ENCODE measurements at places on chromosomes 6 and 20.
A peak's percentile ranks its signal among the peaks of the same experiment; 100 is the strongest.

DNA sequence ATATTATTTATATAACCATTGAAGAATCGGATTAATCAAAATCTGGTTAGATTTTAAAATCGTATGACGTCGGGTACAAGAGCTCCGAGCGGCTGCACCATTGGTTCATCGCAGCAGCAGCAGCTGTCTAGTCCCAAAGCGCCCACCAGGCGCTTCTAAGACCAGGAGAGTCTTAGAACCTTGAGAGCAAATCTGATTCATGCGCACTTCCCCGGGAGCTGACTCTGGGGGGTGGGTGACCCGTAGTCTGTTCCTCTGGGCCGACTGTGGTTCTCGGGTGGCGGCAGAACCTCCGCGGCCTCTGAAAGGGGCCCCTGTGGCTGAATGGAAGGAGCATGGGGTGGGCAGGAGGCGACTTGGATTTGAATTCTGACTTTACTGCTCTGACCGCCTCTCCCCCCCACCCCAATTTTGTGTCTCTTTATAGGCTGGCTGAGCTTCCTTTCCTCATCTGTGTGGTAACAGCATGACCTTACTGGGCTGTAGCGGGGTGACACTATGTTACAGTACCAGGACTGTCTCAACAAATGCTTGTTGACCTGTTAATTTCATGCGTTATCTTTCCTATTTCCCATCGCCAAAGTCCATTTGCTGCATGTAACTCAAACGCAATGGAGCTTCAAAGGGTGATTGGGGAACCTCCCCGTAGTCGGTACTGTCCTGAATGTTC, 119.7 kb downstream of the RTN4IP1 start:
- no peaks in the 10 kb centered on the region for H3K36me3 ChIP-seq
- H3K27ac ChIP-seq, result no peak overlapping the region
- no peak for DNase-seq
- H3K4me1 ChIP-seq, result peaks cover 18% of the 10 kb centered on the region

DNA sequence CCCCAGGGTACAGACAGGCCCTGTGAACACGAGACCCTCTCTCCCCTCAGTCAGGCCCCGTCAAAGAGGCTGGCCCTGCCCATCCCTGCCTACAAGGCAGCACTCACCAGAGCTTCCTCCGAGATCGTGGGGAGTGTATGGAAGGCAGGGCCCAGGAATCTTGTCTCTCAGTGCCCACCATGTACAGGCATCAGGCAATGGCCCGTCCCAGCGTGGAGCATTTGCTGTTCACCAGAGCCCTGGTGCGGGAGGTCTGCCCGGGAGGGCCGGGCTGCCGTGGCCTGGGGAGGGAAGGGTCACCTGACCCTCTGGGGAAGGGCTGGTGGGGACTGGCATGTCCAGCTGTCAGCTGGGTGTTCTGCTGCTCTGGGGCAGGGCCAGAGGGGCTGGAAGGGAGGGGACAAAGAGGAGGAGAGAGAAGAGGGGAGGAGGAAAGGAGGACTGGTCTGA, at the start of gene IP6K3:
Gene IP6K3 (minus strand): TSS at position 255 of the 450 bp plus-strand sequence. CDS start 11,429 bp downstream, outside the sequence.
- H3K4me3 ChIP-seq, result no peak within 1 kb of the TSS
- H3K4me1 ChIP-seq, result peaks cover 10% of the 10 kb centered on the region
- H3K36me3 ChIP-seq, result no peaks in the 10 kb centered on the region
- no peak for DNase-seq

DNA sequence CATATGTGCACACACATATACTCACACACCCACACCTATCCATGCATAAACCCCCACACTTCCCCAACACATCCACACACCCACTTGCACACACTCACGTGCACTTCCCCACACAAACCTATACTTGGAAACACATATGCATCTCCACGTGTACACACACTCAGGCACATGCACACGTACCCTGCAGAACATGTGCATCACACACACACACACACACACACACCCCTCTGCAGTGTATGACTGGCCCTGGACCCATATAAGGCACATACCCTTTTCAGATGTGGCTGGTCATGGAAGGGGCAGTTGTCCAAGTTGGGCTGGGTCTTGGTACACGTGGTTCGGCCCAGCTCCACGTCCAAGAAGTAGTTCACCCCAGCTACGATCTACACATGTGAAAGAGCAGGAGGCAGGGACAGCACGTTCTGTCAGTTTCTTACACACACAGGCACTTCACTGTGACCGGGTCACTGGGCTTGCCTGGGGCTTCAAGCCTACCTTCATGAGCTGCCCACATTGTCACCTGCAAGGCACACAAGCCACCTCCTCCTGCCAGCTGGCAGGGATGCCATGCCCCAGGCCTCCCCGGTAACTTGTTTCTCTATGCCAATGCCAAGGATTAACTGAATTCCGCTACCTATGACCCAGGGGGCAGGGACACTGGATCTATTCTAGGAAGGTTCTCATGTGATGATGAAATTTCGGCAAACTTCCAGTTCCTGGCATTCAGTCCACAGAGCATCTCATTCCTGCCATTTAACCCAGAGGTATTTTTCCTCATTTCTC, 2.6 kb downstream of the CST3 start:
- no peaks in the 10 kb centered on the region for H3K36me3 ChIP-seq
- no peak overlapping the region for H3K27ac ChIP-seq
- no peak overlapping the region for H3K4me3 ChIP-seq
- DNase-seq, result peak; percentile 58
- H3K4me1 ChIP-seq, result peaks cover 24% of the 10 kb centered on the region

GRCh38 chr6:145036236-145036635, 699.1 kb downstream of the EPM2A start:
- no peaks in the 10 kb centered on the region for H3K4me1 ChIP-seq
- H3K27ac ChIP-seq, result no peak overlapping the region
- H3K27me3 ChIP-seq, result no peaks in the 10 kb centered on the region
- no peaks in the 10 kb centered on the region for H3K36me3 ChIP-seq
- DNase-seq, result no peak
- H3K4me3 ChIP-seq, result no peak overlapping the region

GRCh38 chr20:32436142-32436861, 78.2 kb downstream of the ASXL1 start:
- no peaks in the 10 kb centered on the region for H3K4me1 ChIP-seq
- no peak overlapping the region for H3K27ac ChIP-seq
- peak; percentile 8 for DNase-seq
- no peak overlapping the region for H3K4me3 ChIP-seq
- no peaks in the 10 kb centered on the region for H3K36me3 ChIP-seq

DNA sequence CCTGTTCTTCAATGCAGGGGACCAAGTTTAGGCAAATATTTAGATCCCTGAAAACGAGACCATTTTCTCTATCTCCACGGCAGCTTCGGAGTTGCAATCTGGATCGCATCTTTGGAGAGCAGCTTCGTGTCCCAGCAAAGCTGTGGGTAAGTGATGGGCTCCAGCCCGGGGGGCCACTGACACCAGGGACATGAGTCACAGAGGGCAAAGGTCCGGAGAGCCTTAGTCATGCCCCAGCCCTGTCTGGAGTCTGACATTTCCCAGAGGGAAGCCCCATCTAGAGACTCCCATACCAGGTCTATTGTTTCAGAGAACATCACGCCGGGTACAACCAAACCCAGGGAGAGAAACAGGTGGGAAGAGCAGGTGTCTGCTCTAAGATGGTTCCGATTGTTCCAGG, 95.9 kb downstream of the NFATC2 start:
- no peaks in the 10 kb centered on the region for H3K36me3 ChIP-seq
- H3K4me3 ChIP-seq, result no peak overlapping the region
- H3K27me3 ChIP-seq, result no peaks in the 10 kb centered on the region
- DNase-seq, result no peak
- H3K4me1 ChIP-seq, result peaks cover 11% of the 10 kb centered on the region

GRCh38 chr6:111277819-111278218, 190.5 kb downstream of the SLC16A10 start:
- no peaks in the 10 kb centered on the region for H3K36me3 ChIP-seq
- no peak overlapping the region for H3K27ac ChIP-seq
- H3K27me3 ChIP-seq, result no peaks in the 10 kb centered on the region
- H3K4me3 ChIP-seq, result no peak overlapping the region
- DNase-seq, result no peak

DNA sequence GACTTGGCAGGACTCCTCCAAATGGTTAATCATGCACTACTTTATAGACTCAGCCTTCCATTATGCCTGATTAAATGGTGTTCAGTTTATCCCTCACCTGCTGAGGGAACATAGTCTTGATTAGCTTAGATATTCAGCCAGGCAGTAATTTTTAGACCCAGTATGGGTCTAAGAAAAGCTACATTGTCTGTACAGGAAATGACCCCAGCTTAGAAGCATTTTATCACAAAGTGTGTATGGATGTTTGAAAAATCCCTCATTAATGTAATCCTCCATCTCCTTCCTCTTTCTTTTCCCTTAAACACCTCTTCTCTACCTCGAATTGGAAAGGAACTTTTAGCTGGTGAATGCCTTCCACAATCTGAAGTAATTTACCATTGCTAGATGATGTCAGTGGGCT, 252.2 kb upstream of the BMP2 start:
- no peak for DNase-seq
- no peak overlapping the region for H3K27ac ChIP-seq
- no peaks in the 10 kb centered on the region for H3K4me1 ChIP-seq
- no peak overlapping the region for H3K4me3 ChIP-seq
- H3K36me3 ChIP-seq, result no peaks in the 10 kb centered on the region

DNA sequence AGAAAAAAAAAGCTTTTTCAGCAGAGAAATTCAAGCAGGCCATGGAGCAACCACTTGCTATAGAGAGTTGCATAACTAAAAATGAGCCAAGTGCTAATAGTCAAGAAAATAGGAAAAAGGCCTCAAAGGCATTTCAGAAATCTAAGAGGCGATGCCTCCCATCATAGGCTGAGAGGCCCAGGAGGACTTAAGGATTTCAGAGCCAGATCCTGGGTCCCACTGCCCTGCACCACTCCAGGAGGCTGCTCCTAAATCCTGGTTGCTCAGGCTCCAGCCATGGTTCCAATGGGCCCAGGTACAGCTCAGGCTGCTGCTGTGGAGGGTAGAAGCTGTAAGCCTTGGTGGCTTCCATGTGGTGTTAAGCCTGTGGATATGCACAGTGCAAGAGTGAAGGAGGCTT, 5.5 kb downstream of the ZNF391 start:
- H3K36me3 ChIP-seq, result no peaks in the 10 kb centered on the region
- H3K27ac ChIP-seq, result no peak overlapping the region
- no peaks in the 10 kb centered on the region for H3K27me3 ChIP-seq
- no peak for DNase-seq
- no peak overlapping the region for H3K4me3 ChIP-seq
- H3K4me1 ChIP-seq, result no peaks in the 10 kb centered on the region

GRCh38 chr6:127347178-127347577, 3.8 kb upstream of the ECHDC1 start:
- DNase-seq, result no peak
- no peaks in the 10 kb centered on the region for H3K36me3 ChIP-seq
- H3K27ac ChIP-seq, result no peak overlapping the region
- no peaks in the 10 kb centered on the region for H3K27me3 ChIP-seq
- H3K4me3 ChIP-seq, result no peak overlapping the region
- peaks cover 7% of the 10 kb centered on the region for H3K4me1 ChIP-seq

DNA sequence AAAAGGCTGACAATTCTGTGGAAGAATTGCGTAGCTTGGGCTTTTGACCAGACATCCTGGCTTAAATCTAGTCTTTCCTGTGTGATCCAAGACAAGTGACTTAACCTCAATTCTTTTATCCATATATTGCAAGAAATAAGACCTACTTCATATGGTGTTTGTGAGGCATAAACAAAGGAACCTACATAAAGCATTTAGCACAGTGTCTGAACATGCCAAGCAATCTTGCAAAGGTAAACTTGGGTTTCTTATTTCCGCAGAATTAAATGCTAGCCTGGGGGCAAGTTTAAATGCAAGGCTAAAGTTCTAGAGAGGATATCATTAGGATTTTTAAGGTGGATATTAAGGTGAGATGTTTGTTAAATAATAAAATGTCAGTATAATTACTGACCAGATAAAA, 47.9 kb downstream of the HDDC2 start:
- H3K36me3 ChIP-seq, result no peaks in the 10 kb centered on the region
- DNase-seq, result no peak
- H3K4me1 ChIP-seq, result no peaks in the 10 kb centered on the region
- H3K27me3 ChIP-seq, result no peaks in the 10 kb centered on the region
- H3K27ac ChIP-seq, result no peak overlapping the region

GRCh38 chr20:55456316-55456940, 548.9 kb downstream of the CBLN4 start:
- DNase-seq, result no peak
- H3K27me3 ChIP-seq, result no peaks in the 10 kb centered on the region
- no peaks in the 10 kb centered on the region for H3K36me3 ChIP-seq
- no peak overlapping the region for H3K27ac ChIP-seq

DNA sequence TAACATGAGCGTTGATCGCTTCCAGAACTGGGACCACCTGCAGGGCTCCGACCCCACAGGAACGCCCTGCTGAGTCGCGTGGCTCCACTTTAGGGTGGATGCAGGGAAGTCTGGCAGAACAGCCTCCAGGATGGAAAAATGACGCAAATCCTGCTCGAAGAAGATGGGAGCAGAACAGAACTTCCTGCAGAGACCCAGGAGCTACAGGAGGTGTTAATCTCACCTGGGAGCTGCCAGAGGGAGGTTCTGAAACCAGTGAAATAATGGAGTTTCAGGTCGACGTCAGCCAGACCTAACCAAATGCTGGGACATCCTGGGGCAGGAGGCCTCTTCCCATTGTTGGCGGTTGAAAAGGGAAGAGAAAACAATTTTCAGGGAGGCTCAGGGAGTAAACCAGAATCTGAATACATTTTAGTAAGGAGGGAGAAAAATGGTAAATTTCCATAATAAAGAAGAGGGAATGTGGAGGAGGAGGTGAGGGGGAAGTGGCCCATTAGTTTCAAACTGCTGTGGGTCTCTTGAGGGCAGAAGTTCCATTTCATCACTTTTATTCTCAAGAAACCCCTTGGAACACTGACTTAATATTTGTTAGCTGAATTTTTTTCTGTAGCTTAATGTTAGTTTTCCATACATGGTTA, 558.4 kb upstream of the CDH4 start:
- no peaks in the 10 kb centered on the region for H3K27me3 ChIP-seq
- DNase-seq, result no peak
- no peak overlapping the region for H3K27ac ChIP-seq
- H3K4me1 ChIP-seq, result no peaks in the 10 kb centered on the region
- H3K4me3 ChIP-seq, result no peak overlapping the region

GRCh38 chr6:14276667-14277404, 159.3 kb downstream of the CD83 start:
- DNase-seq, result no peak
- no peaks in the 10 kb centered on the region for H3K36me3 ChIP-seq
- H3K4me1 ChIP-seq, result peaks cover 17% of the 10 kb centered on the region
- H3K27me3 ChIP-seq, result no peaks in the 10 kb centered on the region

Measured in testis (tissue), 5 donors.